Epithelial cell of umbilical artery (primary cell): ENCODE measurements at places on chromosomes 3 and 15. TPM values are rescaled to one million over a fixed set of nuclear protein-coding genes. Genes with fewer than 3 reads are reported as not detected.

ISG20 gene
- total RNA-seq, result 13.0 and 17.2 TPM in 2 replicates

ATP8B4 gene
- total RNA-seq, result under 0.01 TPM in 1 of 2 replicates, not detected in the other

TSC22D2 gene
- total RNA-seq, result 5.2 TPM in 2 replicates

LMAN1L gene
- not detected in 2 replicates for total RNA-seq

CKMT1B gene
- not detected in 2 replicates for total RNA-seq

GOLGA8O gene
- total RNA-seq, result 1.1 TPM in 1 of 2 replicates, not detected in the other

MELTF gene
- 6.2 and 11.7 TPM in 2 replicates for total RNA-seq

PIGX gene
- 17.2 and 28.4 TPM in 2 replicates for total RNA-seq

LRRC49 gene
- total RNA-seq, result 8.4 and 10.0 TPM in 2 replicates

CPNE9 gene
- not detected in 2 replicates for total RNA-seq

GPR62 gene
- under 0.01 TPM in 1 of 2 replicates, not detected in the other for total RNA-seq

SLC22A14 gene
- not detected in 2 replicates for total RNA-seq

PLIN1 gene
- under 0.01 and 0.15 TPM in 2 replicates for total RNA-seq

SYNM gene
- total RNA-seq, result 3.9 and 14.3 TPM in 2 replicates

UPK1B gene
- not detected in 2 replicates for total RNA-seq

GOLGA6A gene
- total RNA-seq, result not detected in 2 replicates

SLC28A1 gene
- total RNA-seq, result not detected in 2 replicates

PRICKLE2 gene
- 9.6 and 13.3 TPM in 2 replicates for total RNA-seq

SLC2A2 gene
- not detected in 2 replicates for total RNA-seq

FEZF2 gene
- total RNA-seq, result not detected in 2 replicates

ADAMTS17 gene
- total RNA-seq, result 0.15 TPM in 1 of 2 replicates, not detected in the other

ACAN gene
- total RNA-seq, result not detected in 2 replicates

PIGZ gene
- 2.3 and 2.6 TPM in 2 replicates for total RNA-seq

APBA2 gene
- total RNA-seq, result 35.7 and 37.4 TPM in 2 replicates

GPX1 gene
- total RNA-seq, result 244 and 429 TPM in 2 replicates

SPATA12 gene
- total RNA-seq, result under 0.01 TPM in 2 replicates

TGM4 gene
- 0.15 TPM in 1 of 2 replicates, not detected in the other for total RNA-seq

PLSCR4 gene
- total RNA-seq, result 27.9 and 56.8 TPM in 2 replicates
